ENCODE measurements at places on chromosomes 16 and 17.

- no peak for DNase-seq
Measured at GRCh38 chr17:82493226-82493781, 26.2 kb upstream of the FOXK2 start.

GRCh38 chr16:86618431-86619238, 40.3 kb downstream of the FOXL1 start:
- DNase-seq = no peak

DNA sequence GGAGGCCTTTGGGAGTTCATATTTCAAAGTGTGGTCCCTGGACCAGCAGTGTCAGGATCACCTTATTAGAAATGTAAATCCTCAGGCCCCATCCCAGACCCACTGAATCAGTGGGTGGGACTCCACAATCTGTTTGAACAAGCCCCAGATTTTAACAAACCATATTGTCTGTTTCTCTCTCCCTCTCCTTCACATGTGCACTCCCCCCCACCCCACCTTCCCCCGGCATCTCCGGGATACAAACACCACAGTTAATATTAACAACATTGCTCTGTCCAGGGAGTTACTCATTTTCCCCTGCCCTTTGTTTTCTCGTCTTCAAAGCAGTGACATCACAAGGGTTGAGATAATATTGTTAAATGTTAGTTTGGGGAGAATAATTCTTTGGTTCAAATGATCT, 127.3 kb downstream of the KATNIP start:
- DNase-seq = no peak

- no peak for DNase-seq
Measured at GRCh38 chr16:11283820-11284248, 2.7 kb upstream of the PRM1 start.

GRCh38 chr16:24713379-24713778, 16.1 kb upstream of the TNRC6A start:
- no peak for DNase-seq

GRCh38 chr17:65388911-65389310, 172.5 kb downstream of the AXIN2 start:
- no peak for DNase-seq

DNA sequence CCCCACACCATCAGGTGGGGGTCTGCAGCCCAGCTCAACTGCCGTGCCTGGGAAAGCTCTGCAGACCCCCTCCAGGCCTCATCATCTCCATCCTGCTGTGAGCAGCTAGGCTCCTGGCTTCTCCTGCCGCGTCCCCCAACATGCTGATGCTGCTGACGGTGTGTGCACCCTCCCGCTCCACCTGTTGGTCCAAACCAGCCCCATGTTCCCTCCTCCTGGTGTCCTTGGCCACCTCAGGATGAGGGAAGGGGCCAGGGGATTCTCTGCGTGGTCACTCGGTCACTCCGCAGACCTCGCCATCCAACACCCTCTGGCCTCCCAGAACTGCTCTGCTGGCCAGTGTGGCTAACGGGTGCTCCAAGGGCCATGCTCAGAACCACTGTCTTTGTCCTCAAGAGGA, 368.6 kb downstream of the FOXL1 start:
- no peak for DNase-seq

DNA sequence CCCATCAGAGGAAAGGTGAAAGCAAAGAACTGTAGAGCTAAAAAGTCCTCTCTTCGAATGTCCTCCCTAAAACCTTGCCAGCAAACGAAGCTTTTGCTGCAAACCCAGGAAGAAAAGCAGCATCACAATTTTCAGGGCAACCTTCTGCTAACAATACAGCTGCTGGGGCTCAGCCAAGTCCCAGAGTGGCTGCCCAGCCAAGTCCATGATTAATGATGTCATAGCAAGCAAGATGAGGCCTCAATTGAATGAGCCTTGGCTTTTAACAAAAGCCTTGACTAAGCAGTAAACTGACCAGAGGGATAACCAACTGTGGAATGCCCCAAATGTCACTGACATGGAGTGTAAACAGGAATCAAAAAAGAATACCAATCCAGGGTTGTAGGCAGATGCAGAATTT, 342.7 kb downstream of the PMP22 start:
- no peak for DNase-seq

DNA sequence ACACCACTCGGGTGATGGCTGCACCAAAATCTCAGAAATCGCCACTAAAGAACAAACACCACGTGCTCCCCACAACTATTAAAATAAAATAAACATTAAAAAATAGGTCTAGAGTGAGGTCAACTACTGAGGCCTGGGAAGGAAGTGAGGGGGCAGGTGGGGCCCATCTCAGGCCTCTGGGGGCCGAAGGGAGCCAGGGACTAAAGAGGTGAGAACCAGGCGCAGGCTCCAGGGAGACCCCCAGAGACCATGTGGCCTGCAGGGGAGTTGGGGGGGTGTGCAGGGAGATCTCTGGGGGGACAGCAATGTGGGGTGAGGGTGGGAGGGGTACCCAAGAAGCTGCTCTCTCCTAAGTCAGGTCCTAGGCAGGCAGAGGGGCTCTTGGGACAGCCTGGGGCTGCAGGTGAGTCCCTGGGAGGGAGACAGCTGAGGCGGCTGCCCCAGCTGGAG, 111.3 kb upstream of the SMURF2 start:
- DNase-seq = no peak

DNA sequence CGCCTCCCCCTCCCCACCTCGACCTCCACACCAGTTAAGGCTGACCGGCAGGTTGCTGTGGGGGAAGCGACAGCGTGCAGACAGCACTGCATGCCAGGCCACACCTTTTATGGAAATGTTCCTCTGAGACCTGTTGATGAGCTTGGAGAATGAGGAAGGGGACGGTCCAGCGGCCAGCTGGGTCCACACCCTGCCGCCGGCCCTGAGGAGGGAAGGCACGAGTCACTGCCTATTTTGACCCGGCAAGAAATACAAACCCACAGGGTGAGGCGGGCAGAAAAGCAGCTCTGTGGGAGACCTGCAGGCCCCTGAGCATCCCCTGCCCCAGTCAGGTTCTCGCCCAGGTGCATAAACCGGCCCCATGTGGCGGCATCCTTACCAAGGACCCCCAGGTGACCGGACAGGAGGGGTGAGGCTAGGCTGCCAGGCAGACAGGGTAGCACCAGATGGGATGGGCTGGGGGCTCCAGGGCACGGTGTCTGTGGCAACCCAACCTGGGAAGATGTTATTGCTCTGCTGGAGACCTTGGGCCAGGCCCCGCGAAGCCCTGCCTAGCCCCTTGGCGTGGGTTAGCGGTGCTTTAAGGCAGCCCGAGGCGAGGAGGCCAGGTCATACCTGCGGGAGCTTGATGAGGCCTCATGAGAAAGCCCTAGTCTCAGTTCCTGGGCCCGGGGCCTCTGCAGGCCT, 12.7 kb downstream of the NATD1 start:
- DNase-seq = no peak

- no peak for DNase-seq
Measured at GRCh38 chr17:50576864-50577263, 16.3 kb downstream of the CACNA1G start.

- DNase-seq = no peak
Measured at GRCh38 chr17:77531641-77532040, 390.9 kb downstream of the SEC14L1 start.

- DNase-seq = no peak
Measured at GRCh38 chr16:11355862-11356261, 10.6 kb downstream of the RMI2 start.

DNA sequence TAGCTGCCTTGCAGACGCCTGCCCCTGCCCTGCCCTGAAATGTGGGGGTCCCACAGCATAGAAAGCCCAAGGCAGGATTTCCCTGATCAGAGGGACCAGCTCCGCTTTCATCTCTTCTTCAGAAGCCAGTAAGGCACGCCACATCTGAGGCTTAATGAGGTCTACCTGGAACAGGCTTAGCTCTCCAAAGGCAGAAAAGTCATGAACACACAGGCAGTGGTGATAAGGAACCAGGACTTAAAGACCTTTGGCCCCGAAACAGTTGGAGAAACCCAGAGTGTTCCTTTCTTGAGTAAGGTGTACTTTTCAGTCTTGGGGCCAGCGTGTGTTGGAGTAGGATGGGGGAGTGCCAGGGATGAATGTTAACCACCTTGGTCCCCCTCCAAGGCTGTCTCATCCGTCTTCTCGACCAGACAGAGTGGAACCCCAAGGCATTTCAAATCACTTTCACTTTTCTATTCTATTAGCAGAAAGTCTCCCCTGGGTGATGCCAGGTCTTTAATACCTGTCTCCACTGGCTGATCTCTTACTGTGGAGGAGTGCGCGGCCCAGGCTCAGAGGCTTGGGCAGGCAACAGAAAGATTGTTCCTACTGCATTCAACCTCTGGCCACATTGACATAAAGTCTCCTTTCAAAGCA, 43.9 kb downstream of the TMEM186 start:
- DNase-seq = no peak

- DNase-seq = no peak
Measured at GRCh38 chr17:51954232-51954765, 204.2 kb downstream of the CA10 start.

GRCh38 chr16:81239367-81240121, 1.1 kb downstream of the BCO1 start:
- DNase-seq = no peak

GRCh38 chr16:61421111-61421510, 615.1 kb downstream of the CDH8 start:
- no peak for DNase-seq

DNA sequence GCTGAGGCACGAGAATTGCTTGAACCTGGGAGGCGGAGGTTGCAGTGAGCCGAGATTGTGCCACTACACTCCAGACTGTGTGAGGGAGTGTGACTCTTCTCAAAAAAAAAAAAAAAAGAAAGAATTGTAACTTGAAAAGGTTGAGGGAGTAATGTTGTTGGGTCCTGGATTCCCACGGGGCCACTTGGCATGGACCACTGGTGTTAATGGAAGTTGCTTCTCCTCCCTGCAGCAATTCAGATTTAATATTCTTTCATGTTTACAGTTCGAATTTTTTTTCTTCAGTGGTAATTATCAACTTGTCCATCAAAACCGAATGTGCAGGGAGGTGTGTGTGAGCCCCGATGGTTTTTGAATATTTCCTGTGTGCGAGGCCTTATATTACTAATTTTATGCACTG, 7.2 kb downstream of the EPN2 start:
- no peak for DNase-seq

DNA sequence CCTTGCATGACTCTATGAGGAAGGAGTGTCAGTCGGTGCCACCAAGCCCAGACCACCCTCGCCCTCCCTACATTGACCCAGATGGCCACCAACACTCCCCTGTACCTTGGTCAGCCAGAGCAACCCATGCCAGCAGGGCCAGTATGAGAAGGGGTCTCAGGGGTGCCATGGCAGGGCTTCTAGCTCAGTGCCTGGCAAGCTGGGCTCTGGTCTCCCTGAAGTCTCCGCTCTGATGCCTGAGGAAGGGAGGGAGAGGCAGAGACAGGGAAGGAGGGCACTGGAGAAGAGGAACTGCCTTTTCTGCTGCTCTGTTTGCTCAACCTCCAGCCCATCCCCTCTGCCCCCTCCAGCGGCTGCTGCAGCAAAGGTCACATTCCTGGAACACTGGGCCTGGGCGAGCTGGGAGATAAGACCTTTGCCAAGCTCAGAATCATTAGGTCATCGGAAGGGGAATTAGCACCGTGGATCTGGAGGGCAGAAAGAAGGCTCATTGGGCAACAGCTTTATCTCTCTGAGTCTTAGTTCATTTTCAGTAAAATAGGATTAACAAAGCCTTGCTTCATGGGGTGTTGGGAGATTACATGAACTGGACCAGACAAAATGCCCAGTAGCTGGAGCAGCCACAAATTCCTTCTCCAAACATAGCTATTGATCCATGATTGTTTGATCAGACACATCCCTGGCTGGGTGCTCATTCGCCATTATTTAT, at the start of gene VTN:
TSS of gene VTN (minus strand) at position 273 of the 709 bp plus-strand sequence. CDS start at position 169, 104 bp downstream.
- no peak for DNase-seq

GRCh38 chr17:19707728-19708221, 8.6 kb downstream of the SLC47A2 start:
- no peak for DNase-seq

DNA sequence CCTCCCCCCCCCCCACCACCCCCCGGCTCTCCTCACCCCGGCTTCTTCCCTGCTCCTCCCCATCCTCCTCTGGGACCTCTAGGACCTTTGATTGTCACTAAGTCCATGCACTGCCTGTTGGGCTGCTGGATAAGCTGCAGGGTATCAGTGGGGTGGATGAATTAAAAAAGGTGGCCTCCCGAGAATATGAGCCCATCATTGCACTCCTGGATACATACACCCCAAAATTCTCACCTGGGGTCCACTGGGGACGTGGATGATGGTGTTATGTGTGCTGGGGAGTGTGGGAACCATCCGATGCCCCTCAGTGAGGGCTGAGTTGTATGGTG, 88.8 kb downstream of the IRF8 start:
- DNase-seq = no peak

GRCh38 chr17:82302568-82302963, 14.8 kb downstream of the CD7 start:
- DNase-seq = no peak

DNA sequence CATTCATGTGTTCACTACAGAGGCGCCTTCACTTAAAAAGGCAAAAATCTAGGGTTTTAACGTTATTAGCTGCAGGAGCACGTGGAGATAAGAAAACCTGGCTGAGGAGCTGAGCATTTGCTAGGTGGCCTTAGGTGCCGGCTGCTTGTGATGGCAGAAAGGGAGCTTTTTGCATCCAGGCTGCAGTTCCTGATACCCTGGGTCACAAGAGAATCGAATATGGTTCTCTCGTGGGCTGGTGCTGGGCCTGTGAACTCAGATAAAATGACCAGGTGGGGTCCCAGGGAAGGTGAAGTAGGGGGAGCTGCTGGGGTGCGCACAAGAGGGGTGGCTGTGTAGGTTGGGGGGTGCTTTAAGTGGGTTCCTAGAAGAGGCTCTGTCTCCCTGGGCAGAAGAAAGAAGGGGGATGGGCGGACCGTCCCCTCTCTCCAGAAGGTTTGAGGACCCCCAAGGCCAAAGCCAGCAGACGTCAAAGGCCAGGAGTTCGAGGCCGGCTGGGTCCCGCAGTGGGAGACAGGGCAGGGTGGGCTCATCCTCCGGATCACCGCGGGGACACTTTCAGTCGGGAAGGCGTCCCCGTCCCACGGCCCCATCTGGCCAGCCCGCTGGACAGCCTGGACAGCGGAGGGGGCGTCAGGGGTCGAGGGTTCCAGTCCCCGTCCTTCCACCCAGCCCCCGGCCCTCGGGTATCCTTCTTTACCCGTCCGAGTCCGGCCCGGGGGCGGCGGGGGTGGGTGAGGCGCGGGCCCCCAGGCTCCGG, 740 bp upstream of the CMIP start:
- no peak for DNase-seq

DNA sequence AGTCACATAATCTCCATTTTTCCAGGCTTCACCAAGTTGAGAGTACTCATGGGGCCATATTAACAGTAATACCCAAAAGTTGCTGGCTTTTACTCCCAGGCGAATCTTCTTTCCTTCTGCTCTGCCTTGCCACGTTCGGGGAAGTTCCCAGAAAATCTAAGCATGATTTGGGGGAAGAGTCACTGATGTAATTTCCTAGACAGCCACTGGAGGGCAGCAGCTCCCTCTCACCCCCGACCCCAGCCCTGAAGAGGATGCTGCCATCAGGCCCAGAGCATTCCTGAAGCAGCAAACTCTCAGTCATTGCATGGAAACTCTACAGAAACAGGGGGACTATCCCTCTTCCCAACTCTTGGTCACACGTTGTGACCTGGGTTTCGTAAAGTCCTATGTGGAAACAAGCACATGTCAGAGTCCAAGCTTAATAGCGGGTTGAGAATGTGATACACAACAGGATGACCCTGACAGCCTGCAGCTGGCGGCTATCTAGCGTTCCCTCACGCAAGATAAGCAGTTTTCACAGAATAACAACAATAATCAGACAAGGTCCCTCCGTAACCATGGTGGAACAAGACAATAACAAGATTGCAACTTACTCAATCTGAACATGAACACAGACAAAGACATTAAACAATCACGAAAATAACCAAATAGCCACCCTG, 43.8 kb upstream of the DHX40 start:
- DNase-seq = peak; percentile 19

Data from hippocampal formation (tissue), 2 donors.